ENCODE measurements at places on chromosomes 2 and 18. TPM values are rescaled to one million over a fixed set of nuclear protein-coding genes. Genes with fewer than 3 reads are reported as not detected.

Gene ADAM23
- 10.3 TPM for total RNA-seq

Gene LMAN1
- 48.3 TPM for total RNA-seq

Gene AOX1
- 1.4 TPM for total RNA-seq

Gene COLEC12
- total RNA-seq, result 0.32 TPM

Gene LIMS2
- total RNA-seq, result 14.5 TPM

GRCh38 chr2:15964936-15965563 lies 24.7 kb downstream of the MYCN start:
- no peak for DNase-seq
- no peaks in the 10 kb centered on the region for H3K27me3 ChIP-seq
- H3K36me3 ChIP-seq, result no peaks in the 10 kb centered on the region

- H3K27me3 ChIP-seq, result no peaks in the 10 kb centered on the region
- H3K27ac ChIP-seq, result no peak overlapping the region
- DNase-seq, result no peak
- peaks cover 7% of the 10 kb centered on the region for H3K4me1 ChIP-seq
- no peaks in the 10 kb centered on the region for H3K36me3 ChIP-seq
- H3K4me3 ChIP-seq, result no peak overlapping the region
Observed at GRCh38 chr2:180010701-180011100, 3.6 kb upstream of the CWC22 start.

DNA sequence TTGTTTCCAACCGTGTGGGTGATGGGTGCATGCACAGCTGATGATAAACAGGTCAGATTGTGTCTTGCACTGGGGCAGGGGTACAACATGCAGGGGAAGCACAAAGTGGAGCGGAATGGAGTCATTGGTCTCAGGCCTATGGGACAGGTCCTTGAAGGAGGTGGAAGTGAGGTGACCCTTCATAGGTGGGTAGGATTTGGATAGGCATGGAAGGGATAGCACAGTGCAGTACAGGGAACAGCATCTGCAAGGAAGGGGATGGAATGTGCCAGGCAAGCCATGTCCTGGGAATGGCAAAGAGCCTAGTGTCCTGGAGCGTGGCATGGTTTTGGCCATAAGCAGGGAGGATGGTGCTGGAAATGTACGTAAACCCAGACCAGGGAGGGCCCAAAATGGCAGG lies 143.9 kb downstream of the CAPN13 start:
- H3K27me3 ChIP-seq, result no peaks in the 10 kb centered on the region
- no peaks in the 10 kb centered on the region for H3K36me3 ChIP-seq
- no peak overlapping the region for H3K27ac ChIP-seq

DNA sequence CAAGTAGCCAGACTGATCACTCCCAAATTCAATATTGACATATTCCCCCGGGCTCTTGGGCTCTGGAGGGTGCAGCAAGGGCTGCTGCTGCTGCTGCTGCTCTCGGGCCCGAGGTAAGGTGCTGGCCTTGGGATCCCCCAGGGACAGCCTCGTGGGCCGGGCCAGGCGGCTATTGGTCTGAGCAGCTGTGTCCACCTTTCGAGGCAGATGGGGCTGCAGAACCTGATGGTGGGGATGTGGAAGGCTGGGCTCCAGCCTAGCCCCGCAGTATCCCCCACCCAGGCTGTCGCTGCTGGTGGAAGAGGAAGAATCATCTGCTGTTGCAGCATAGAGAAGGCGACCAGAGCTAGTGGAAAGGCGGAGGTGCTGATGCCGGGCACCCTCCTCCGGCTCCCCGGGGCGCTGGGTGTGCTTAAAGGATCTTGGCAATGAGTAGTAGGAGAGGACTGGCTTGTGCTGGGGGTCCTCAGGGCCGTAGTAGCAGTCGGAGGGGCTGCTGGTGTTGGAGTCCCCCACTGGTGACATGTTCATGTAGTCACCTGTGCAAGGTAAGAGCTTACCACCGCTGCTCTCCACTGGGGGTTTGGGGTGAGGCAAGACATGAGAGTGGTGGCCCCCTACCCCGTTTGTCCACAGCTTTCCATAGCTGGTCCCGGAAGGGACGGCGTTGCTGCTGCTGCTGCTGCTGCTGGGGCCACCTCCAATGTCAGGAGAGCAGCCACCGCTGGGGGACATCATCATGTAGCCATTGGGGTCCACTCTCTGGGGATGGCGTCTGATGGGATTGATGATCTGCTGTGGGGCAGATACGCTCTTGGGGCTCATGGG lies 3.4 kb downstream of the IRS1 start:
- H3K4me1 ChIP-seq, result peaks cover 17% of the 10 kb centered on the region
- peaks cover 22% of the 10 kb centered on the region for H3K27me3 ChIP-seq
- no peak for DNase-seq
- no peak overlapping the region for H3K4me3 ChIP-seq
- H3K27ac ChIP-seq, result no peak overlapping the region

GRCh38 chr2:151153601-151154000 lies 108.1 kb downstream of the RBM43 start:
- DNase-seq, result no peak
- no peak overlapping the region for H3K4me3 ChIP-seq
- no peaks in the 10 kb centered on the region for H3K27me3 ChIP-seq
- H3K4me1 ChIP-seq, result no peaks in the 10 kb centered on the region
- H3K36me3 ChIP-seq, result no peaks in the 10 kb centered on the region

- H3K4me1 ChIP-seq, result no peaks in the 10 kb centered on the region
- H3K4me3 ChIP-seq, result no peak overlapping the region
- no peak for DNase-seq
- no peak overlapping the region for H3K27ac ChIP-seq
Observed at GRCh38 chr2:2015646-2016045, 271.3 kb upstream of the PXDN start.

DNA sequence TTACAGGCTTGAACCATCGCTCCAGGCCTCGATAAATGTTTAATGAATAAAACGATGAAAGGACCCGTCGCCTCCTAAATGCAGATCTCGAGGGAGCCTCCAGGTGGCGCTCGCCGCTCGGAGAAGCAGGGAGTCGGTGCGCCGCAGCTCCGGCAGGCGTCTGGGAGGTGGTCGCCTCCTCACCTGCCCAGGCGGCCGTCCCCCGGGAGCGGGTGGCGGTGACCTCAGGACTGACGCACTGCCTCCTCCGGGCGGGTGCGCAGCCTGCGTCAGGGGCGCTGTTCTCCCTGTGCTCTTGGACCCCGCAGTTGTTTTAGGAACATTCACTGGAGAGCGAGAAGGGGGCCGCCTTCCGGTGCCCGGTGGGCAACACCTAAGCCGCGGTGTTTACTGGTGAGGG lies 38.6 kb upstream of the POLE4 start:
- H3K4me1 ChIP-seq, result no peaks in the 10 kb centered on the region
- H3K27ac ChIP-seq, result no peak overlapping the region
- H3K36me3 ChIP-seq, result no peaks in the 10 kb centered on the region
- no peaks in the 10 kb centered on the region for H3K27me3 ChIP-seq
